SK-N-SH (cell line): ENCODE measurements at places on chromosomes 5 and 9. TPM values are rescaled to one million over a fixed set of nuclear protein-coding genes. Genes with fewer than 3 reads are reported as not detected.
A peak's percentile ranks its signal among the peaks of the same experiment; 100 is the strongest.

DNA sequence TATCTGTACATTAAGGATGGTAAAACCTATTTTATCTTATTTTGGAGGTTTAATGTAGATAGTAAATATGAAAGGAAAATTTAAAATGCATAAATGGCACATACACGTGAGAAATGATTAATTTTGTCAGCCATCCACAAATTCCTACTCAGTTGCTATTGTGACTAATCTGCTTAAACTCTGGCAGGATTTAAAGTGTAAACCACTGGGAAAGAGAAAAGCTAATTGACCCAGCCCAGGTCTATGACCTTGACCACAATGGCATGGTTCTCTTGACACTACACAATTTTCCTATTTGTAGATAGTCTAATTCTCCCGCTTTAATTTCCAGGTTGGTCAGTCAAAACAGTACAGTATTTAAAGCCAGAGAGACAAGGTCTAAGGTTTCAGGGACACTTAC lies 459.0 kb upstream of the KLF4 start:
- DNase-seq = no peak

The KCNMB1 gene
- polyA plus RNA-seq = not detected in 2 replicates

The GPR150 gene
- polyA plus RNA-seq = 0.06 and 0.07 TPM in 2 replicates

- peak; percentile 77 for DNase-seq
These were observed 45.9 kb upstream of the HMCN2 start for GRCh38 chr9:130219661-130220096.

DNA sequence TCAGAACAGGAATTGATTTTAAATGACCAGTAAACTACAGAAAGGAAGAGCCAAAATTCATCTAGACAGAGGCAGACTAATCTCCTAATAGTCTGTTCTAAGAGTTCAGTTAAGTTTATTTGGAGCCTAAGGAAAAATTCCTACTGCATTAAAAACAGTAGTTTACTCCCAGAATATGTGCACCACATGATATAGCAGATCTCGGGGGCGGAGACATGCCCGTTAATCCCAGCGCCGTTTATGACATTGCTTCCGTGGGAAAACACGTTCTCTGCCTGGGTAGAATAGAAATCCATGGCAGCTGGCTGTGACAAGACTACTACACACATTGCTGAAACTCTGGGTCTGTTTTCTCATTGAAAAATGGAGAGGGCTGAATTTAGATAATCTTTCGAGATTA lies 11.4 kb downstream of the HABP4 start:
- no peak for DNase-seq

The ROR2 gene
- 0.34 and 0.43 TPM in 2 replicates for polyA plus RNA-seq

The MCTP1 gene
- polyA plus RNA-seq = 0.53 and 0.62 TPM in 2 replicates

GRCh38 chr5:174293481-174293880 lies 248.0 kb downstream of the NSG2 start:
- no peak for DNase-seq

The CLIC3 gene
- 0.60 and 1.0 TPM in 2 replicates for polyA plus RNA-seq

DNA sequence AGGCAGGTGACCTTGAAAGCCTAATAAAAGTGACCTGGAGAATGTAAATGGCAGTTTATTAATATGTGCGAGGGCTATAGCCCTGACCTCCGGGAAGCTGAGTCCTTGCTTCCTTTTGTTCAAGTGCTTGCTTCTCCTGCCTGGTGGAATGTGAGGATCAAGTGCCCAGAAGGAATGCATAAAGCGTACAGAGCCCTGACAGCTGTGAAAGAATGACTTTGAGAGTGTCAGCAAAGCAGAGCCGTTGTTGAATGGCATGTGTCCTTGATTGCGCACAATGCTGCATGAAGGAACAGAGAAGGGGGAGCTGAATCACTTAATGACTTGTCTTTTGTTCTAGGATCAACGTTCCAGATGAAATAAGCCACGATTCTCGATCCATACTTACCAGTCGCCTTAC lies 133.0 kb downstream of the SLF1 start:
- DNase-seq = no peak

GRCh38 chr9:32376285-32376684 lies 8.2 kb upstream of the ACO1 start:
- DNase-seq = no peak

The PCDHB13 gene
- polyA plus RNA-seq = 0.85 and 0.88 TPM in 2 replicates

GRCh38 chr5:90585337-90585986 lies 26.9 kb downstream of the ADGRV1 start:
- no peak for DNase-seq

The SLC25A2 gene
- polyA plus RNA-seq = not detected in 2 replicates

GRCh38 chr5:119286511-119287488 lies 69.0 kb upstream of the TNFAIP8 start:
- no peak for DNase-seq

- DNase-seq = no peak
These were observed 141.1 kb downstream of the ACTBL2 start for GRCh38 chr5:57341380-57341979.

GRCh38 chr9:9142001-9142400 lies 1342.4 kb upstream of the DMAC1 start:
- DNase-seq = no peak

DNA sequence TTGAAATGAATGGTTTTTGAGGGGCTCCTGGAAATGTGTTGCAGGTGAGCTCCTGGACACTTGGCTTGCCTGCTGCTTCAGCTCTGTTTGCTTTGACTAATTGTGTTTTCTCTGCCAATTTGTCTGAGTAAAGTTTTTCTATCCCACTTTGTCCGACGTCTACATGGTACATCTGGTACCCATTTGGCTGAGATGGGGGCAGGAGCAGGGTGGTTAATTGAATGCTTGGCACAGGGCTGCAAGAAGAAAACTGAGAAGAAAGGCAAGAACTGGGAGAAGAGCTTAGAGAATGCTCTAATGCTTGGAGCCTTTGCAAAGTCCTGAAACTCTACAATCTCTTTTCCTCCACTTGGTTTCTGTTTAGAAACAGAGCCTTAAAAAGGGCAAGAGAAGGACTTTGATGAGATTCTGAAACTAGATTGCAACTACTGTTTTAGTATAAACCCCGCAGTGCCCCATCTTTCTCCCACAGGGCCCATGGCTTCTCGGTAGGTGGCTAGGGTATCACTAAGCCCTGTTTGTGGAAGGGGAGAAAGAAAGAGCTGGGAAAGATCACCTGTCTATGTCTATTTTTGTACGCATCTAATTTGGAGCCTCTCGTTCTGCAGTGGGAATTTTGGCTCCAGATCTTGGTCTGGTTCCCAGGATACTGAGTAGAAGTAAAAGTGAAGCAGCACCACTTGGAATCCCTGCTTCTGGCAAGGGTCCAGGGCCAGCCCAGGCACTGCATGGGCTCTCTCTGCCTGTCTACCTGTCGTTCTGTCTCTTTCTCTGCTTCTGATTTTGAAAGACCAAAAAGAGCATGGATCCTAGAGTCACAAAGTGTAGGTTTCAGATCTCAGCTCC lies 214.4 kb downstream of the SEMA6A start:
- DNase-seq = peak; percentile 34

GRCh38 chr9:73269430-73270101 lies 117.9 kb downstream of the ANXA1 start:
- DNase-seq = peak; percentile 5

The NOXA1 gene
- 0.39 and 0.67 TPM in 2 replicates for polyA plus RNA-seq

DNA sequence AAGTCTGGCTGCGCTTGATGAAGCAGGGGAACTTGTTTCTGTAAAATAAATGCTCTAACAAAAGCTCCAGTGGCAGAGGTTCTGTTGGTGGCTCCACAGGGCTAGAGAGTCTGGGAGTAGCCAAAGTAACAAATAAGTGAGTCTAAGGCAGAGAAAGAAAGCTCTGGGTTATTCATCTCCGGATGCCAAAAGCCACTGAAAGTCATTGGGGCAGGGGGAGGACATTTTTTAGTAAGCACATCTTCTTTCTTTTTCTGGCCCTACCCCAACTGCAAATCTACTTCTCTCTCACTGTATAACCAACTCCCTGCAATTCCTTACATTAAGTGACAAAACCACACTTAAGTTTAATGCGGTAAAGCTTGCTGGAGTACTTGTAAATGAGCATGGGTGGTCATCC lies 141.6 kb downstream of the INSYN2B start:
- no peak for DNase-seq

DNA sequence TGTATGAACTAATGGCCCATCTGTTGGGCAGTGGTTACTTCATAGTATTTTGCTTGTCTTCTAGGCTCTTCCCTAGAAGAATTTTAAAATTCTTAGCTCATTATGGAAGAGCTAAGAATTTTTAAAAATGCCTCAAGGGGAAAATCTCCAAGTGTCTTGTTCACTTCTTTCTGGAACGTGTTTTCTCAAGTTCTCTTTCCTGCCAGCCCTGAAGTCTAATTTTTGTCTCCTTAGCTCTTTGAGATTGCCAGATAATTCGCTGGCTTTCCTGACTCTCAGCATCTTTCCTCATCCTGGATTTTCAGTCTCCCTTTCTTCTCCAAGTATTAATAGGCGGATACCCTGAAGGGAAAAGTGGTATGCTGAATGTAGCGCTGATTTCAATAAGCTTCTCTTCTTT lies 395.4 kb downstream of the ARRDC3 start:
- DNase-seq = no peak

DNA sequence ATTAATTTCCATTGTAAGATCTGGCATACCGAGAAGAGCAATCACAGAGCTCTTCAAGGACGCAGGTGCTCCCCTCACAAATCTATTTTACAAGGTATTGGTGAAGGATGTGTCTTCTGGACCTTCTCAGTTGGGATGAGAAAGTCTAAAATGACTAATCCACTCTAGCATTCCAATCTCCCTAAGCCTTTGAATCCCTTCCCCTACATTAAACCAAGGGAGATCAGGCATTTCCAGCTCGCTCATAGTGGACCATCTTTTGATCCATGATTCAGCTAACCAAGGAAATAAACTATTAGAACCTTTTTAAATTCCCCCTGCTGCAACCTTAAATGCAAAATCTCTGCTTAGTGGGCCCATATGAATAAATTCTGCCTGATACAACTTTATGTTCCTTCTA lies 95.9 kb upstream of the FBN2 start:
- no peak for DNase-seq

- DNase-seq = no peak
These were observed 19.9 kb downstream of the SLC44A1 start for GRCh38 chr9:105264380-105264779.

The NUP155 gene
- polyA plus RNA-seq = 6.7 and 8.4 TPM in 2 replicates

DNA sequence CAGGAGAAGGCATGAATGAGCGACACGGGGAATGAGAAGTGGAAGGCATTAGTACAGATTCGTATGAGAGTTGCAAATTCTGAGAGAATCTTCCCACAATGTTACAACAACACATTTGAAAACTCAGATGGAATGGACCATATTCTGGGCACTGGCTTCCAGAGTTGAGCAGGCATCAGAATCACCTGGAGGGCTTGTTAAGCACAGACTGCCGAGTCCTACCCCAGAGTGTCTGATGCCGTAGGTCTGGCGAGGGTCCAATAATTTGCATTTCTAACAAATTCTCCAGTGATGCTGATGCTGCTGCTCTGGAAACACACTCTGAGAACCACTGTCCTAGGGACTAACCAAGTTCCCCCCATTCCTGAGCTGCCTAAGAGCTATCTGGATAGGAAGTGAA lies 2.9 kb upstream of the TLX3 start:
- no peak for DNase-seq

The PCDHGB1 gene
- 0.63 and 0.77 TPM in 2 replicates for polyA plus RNA-seq

DNA sequence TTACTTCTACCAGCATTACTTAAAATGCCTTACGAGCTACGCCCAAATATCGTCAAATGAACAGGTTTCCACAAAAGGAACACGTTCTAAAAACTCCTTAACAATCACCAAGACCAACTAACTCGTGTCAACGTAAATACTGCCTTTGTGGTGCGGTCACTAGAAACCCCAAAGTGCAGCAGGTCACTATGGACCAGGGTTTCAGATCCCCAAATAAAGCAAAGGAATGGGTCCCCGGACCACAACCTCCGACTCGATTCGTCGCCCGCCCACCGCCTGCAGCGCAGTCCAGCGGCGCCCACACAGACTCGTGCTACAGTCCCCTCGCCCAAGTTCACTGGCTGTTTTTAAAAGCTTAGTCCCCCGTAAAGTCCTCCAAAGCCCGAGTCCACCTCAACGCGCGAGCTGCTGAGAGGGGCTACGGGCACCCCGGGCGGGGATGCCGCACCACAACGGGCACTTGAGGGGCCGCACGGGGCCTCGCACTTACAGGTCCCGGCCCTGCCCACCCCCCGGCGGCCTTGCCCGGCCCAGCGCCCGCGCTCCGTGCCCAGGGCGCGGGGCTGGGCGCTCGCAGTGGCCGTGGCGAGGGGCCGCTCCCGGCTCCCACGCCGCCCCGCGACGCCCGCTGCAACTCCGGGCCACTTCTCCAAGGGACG lies 1.1 kb downstream of the NFIB start:
- peak; percentile 63 for DNase-seq

DNA sequence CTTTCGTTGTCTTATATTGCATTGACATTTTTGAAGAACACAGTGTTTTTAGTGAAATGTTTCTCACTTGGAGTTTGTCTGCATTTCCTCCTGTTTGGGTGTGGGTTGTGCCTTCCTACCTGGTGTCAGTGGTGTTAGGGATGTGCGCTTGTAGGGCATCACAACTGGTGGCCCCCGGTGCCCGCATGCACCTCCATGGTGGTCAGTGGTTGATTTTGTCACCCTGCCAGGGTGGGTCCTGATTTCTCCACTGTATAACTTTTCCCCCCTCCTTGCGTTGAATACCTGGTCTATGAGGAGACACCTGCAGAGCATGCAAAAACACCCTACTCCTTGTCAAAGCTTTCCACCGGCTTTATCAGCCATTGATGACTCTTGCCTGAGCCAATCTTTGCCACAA lies 132.9 kb downstream of the BARX1 start:
- DNase-seq = peak; percentile 1

The CARD6 gene
- 0.03 TPM in 2 replicates for polyA plus RNA-seq

The CAST gene
- polyA plus RNA-seq = 80.2 and 82.9 TPM in 2 replicates

DNA sequence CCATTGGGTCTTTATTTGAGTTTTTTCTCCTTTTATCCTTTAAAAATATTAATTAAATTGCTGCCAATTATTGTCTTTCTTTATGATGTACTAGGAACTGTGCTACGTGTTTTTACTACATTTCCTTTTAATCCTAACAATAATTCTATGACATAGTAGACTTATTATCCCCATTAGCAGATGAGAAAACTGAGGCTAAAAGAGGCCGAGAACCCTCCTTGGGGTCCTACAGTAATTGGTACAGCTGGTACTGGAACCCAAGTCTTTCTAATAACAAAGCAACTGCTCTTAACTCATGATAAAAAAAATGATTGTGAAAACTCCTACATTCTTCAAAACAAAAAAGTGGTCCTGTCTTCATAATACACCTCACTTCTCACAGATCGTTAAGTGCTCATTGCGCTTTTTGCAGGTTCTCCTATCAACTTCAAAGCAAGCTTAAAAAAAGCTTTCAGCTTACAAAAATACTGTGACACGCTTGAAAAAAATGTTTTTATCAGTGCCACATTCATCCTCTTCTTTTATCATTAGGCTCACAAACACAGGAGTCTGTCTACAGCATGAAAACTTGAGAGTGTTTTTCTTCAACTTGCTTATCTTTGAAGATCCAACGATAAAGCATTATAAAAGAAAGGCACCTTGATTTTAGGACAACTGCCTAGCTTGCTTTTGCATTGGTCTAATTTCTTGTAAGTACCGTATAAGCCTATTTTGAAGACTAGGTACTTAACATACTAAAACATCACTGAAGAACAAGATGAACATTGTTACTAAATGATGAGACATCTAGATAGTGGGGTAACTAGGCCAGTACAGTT lies 32.4 kb downstream of the FYB1 start:
- no peak for DNase-seq
